CD4-positive, alpha-beta T cell treated with Interleukin-17A for 4 hours (primary cell): ENCODE measurements at places on chromosomes 12 and 14.

GRCh38 chr12:85836197-85837090, at the start of gene RASSF9:
TSS of gene RASSF9 (minus strand) at chr12:85836409. CDS start at chr12:85836201, 208 bp downstream.
- no peak for DNase-seq

DNA sequence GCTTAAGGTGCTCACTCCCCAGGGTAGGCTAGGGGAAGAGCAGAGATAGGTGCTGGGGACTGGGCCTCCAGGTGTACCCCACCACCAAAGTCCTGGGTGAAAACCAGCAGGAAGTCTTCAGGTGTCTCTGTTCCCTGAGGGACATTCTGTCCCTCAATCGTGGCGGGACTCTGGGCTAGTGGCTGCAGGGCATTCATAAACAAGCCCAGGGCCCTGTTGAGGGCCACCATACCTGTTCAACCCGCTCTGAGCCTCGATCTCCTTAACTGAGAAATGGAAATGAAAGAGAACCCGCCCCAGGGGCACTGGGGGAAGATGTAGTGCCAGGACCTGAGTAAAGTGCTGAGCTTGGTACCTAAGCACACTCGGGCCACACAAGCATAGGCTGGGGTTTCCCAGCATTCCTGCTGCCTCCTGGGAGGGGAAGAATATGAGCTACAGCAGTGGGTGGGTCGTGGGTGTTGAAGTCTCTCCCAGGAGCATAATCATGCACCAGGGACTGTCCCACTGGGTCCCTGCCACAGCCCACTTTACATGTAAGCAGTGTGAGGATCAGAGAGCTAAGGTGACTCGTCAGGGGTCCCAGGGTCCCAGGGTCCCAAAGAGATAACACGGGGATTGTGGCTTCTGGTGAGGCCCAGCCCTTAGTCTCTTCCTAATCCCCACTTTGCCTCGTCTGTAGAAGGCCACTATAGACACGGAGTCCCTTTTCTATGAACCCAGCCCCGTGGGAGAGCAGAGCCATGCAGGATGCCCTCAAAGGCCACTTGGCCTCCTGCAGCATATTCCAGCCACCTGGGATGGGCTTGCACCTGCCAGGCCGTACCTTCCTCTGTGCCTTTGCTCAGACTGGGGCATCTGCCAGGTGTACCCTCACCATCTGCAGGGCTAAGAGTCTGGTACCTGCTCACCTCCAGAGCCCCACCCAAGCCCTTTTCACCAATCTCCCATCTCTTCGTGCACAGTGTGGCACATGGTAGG, 14.4 kb downstream of the FAM222A start:
- DNase-seq, result no peak

- DNase-seq, result no peak
Measured at GRCh38 chr12:43337571-43338444, 214.2 kb downstream of the ADAMTS20 start.

- no peak for DNase-seq
Measured at GRCh38 chr12:106974511-106974910, 12.4 kb downstream of the MTERF2 start.

DNA sequence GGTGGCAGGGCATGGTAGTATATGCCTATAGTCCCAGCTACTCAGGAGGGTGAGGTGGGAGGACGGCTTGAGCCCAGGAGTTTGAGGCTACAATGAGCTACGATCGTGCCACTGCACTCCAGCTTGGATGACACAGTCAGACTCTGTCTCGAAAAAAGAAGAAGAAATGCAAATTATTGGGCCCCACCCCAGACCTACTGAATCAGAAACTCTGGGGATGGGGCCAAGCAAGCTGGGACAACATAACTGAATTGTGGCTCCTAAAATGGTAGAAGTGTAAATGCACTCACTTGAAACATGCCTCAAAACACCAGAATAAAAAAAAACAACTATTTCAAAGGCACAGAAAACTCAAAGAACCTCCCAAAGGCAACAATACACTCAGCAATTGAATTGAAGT, 37.0 kb downstream of the CIT start:
- DNase-seq, result no peak

DNA sequence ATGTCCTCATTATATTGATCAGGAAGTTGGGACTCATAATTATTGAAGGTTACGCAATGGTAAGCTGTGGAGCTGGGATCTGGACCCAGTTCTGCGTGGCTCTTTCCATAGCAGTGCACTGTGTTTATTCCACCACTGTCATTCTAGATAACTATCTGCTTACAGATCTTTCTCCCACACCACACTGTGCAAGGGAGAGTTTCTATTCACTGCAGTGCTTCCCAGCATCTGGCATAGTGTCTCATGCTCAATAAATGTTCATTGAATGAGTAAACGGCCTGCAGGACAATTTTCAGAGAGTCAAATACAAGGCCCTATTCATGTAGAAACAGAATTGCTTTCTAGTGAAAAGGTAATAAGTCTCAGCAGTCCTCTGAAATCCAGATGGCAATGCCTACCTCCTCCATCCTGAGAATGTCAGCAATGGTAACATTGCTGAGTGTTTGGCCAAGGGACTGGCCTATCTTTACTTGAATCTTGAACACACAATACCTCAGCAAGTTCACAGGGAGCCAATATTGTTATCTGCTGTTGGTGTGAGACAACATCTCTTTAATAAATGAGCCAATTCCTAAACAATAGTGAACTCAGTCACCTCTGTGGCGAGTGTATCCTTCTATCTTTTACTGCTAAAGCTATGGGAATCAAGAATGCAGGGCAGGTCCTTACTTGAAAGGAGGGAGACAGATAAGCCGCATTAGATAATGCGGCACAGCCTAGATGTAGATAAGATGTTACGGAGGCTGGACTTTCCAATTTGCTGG, 332.4 kb upstream of the PRICKLE1 start:
- no peak for DNase-seq

GRCh38 chr14:88305528-88306322, 17.3 kb downstream of the KCNK10 start:
- DNase-seq, result no peak

DNA sequence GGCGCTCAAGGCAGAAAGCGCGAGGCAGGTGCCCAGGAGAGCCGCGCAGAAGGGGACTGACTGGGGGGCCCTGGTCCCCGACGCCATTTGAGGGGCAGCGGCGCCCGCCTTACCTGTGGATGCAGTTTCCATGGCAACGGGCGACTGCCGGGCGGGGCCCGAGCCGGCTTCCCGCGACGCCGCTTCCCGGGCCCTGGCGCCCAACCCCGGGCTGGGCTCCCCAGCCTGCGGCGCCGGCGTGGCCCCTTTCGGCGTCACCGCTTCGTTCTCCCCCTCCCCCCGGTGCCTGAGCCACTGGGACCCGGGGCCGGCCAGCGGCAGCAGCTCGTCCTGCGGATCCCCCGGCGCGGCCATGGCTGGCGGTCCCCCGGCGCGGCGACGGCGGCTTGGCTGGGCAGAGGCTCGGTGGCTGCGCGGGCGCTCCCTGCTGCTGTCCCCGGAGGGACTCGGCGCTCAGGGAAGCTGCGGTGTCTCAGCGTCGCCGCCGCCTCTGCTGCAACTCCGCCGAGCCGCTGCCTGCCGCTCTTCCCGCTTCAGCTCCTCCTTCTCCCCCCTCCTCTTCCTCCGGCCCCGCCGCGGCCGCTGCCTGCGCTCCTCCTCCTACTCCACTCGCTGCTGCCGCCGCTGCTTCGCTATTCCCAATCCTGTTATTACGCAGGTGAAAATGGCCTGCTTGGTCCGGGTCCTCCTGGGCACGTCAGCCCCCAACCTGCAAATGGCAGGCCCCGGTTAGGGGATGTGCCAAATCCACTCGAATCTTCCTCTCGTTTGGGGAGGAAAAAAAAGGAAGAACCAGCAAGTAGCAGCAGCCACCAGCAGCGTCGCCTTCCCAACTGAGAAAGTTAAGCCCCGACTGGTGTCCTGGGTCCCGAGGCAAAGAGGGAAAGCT, at the start of gene RTN1:
TSS of gene RTN1 (minus strand) at position 500 of the 889 bp plus-strand sequence. CDS start at position 354, 146 bp downstream.
- peak; percentile 9 for DNase-seq

- no peak for DNase-seq
Measured at GRCh38 chr12:114431902-114432301, 26.0 kb upstream of the TBX5 start.

GRCh38 chr12:94488463-94488862, 28.8 kb upstream of the CEP83 start:
- DNase-seq, result no peak

DNA sequence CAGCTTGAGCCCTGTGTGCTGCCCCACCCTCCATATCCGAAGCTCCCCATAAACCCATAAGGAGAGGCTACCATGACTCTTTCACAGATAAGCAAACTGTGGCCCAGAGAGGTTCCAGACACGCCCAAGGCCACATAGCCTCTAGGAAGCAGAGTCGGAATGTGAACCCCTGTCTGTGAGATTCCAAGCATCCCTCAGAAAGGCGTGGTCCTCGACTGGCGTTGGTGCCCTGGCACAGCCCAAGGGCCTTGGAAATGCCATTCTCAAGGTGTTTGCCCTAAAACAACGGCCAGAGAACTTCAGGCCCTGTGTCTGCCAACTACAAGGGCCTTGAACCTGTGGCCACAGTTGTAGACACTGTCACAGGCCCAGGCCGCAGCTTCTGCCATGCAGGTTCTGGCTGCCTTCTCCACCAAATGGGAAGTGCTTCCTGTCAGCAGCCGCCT, 8.5 kb upstream of the DIO3 start:
- DNase-seq, result no peak

DNA sequence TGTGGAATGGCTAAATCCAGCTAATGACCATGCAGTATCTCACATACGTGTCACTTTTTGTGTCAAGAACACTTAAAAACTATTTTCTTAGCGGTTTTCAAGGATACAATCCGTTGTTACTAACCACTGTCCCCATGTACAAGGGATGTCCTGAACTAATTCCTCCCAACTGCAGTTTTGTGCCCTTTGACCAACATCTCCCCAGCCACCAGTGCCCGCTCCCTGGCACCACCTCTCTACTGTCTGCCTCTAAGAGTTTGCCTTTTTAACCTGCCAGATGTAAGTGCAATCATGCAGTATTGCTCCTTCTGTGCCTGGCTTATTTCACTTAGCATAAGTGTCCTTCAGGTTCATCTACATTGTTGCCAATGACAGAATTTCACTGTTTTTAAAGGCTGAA, 315.7 kb downstream of the TMEM121 start:
- DNase-seq, result no peak

- DNase-seq, result no peak
Measured at GRCh38 chr14:88289996-88290395, 33.1 kb downstream of the KCNK10 start.

DNA sequence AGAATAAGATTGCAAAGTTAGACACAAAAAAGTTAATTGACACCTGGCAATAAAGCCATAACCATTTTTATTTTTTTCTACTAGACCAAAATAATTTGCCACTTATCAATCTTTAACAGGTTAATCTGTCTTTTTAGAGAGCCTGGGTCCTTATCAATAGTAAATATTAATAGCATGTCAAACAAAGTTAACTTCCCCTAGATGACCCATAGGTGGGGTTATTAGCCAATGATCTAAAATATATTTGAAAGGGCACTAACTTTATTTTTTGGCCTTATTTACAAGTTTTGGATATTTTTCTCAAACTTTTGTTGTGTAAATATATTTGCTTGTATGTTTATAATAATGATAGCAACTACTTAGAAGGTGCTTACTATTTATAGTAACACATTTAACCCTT, 3.9 kb downstream of the ANKRD33 start:
- DNase-seq, result no peak

- no peak for DNase-seq
Measured at GRCh38 chr14:21467616-21468015, 9.1 kb downstream of the RAB2B start.

GRCh38 chr14:36773558-36773957, 111.9 kb downstream of the PAX9 start:
- DNase-seq, result no peak

- no peak for DNase-seq
Measured at GRCh38 chr12:98274430-98275130, 240.8 kb upstream of the TMPO start.

DNA sequence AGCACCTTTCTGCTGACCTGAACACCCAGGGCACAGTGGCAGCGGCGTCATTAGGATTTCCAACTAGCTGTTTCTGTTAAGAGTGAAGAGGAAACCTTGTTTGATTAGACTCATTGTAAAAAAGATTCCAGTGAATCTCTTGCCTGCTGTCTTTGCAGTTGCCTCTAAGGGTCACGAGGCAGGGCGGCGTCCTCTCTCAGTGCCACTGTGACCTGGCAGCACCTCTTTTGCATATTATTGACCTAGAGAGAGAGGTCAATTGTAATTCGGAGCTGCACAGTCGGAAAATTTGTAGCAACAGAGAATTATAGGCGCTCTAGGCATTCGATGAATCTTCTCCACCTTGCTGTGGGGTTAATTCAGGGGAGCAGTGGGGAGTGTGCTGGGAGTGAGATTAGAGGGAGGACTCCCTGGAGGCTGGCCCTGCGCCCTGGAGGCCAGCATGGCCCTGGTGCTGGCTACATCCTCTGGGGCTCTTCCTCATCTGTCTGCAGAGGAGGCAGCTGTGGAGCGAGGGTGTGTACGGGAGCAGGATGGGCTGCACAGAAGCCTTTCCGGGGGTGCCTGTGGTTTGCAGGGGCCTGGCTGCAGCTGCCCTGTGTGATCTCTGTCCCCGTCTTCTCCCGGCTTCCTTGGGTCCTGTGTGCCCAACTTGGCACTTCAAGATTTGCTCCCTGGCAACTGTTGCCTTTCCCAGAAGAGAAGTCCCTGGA, 14.3 kb downstream of the PACS2 start:
- DNase-seq, result no peak

DNA sequence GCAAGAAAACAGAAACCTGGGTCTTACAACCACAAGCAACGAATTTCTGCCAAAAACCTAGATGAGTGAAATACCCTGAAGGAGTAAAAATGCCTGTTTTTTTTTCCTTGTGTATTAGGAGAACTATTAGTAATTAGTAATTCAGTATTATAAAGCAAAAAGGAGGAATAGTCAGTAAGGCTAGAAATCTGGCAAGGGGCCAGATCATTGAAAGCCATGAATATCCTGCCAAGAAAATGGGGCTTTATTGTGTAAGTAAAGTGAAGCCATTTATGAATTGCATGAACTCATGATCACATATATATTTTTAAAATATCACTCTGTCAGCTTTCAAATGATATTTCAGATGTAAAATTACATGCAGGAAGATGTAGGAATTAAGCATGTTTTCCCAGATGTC, 57.9 kb downstream of the TXNDC16 start:
- no peak for DNase-seq

DNA sequence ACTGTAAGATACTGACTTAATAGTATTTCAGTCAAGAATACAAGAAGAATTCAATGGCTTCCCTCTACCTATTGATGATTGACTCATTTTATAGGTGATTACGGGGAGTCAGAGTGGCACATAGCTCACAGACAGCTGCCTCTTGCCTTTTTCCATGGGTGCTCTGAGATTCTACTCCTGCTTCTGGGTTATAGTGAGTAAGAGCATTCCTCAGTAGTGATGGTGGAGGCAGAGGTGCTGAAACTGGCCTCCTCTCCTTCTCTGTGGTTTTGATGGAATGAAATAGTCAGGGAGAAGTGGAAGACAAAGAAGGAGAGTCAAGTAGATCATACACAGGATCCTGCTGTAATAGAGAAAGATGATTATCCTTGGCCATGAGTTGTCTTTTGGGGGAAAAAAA, 438.2 kb upstream of the FAR2 start:
- no peak for DNase-seq

DNA sequence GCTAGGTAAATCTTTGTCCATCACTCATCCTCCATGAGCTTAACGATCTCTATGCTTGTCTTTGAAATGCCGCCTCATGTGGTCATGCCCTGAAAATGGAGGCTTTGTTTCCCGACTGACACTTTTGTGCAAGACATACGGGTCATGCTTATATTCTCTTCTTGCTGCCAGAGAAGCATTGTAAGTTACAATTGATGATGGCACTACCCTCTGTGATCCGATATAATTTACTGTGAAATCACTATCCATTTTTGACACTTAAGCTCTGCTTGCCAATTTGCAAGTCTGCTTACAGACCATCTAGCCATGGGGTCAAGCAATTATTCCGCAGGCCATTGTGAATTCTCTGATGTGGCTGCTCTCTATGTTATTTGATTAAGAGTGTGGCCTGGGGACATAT, 650.0 kb downstream of the FLRT2 start:
- no peak for DNase-seq
